ENCODE measurements at places on chromosomes 2 and 18.

DNA sequence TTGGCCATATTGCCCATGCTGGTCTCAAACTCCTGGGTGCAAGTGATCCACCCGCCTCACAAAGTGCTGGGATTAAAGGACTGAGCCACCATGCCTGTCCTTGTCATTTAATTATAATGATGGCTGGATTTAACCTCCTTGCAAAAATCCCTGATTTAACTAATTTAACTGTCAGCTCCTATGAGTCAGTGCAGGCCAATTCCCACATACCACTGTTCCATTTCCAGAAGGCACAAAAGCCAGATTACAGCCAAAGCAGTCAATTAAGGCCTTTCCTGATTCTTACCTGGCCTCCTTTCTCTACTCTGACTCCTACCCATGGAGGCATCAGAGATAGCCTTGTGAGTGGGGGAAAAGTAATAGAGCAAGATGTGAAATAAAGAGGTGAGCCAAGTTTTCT is 12.3 kb upstream of the SLC35F5 start:
- no peak for DNase-seq

DNA sequence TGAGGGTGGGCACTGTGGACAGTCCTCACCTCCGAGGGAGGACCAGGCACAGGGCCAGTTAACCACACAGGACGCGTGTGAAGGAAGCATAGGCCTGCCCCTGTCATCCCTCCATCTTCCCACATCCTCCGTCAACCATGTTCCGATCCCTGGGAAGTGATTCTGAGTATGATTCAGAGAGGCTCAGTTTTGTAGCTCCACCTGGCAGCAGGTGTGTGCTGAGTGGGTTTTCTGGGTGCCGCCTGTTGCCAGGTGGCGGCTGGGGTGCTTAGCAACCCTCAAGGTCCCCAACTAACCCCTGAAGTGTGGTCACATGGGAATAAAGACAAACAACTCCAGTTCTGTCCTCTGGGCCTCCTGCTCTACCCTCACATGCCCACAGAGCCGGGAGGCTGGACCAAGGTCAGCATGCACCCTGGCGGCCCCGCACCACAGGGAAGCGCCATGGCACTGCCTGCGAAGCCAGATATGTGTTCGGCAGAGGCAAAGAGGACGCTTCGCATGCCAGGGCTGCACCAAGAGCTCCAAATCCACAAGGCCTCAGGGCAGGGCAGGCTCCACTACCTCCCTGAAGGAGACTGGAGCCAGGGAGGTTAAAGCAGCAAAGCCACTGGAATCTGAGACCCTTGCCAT is 60.0 kb downstream of the ADCY3 start:
- DNase-seq: no peak

DNA sequence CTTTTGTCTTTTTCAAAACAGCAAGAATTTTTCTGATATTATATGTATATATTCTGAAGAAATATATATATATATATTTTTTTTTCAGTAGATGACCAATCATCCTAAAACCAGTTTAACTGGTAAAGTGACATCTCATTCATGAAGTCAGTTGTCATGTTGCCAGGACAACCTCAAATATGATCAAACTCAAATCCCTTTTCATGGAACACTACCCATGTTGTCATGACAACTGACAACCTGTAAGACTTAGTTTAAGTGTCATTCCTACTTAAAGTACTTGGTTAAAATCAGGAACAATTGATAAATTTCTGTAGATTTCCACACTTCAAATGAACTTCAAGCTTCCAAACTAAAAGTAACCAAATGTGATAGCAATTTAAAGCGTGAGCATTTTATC is 101.8 kb upstream of the ERBB4 start:
- DNase-seq: no peak

DNA sequence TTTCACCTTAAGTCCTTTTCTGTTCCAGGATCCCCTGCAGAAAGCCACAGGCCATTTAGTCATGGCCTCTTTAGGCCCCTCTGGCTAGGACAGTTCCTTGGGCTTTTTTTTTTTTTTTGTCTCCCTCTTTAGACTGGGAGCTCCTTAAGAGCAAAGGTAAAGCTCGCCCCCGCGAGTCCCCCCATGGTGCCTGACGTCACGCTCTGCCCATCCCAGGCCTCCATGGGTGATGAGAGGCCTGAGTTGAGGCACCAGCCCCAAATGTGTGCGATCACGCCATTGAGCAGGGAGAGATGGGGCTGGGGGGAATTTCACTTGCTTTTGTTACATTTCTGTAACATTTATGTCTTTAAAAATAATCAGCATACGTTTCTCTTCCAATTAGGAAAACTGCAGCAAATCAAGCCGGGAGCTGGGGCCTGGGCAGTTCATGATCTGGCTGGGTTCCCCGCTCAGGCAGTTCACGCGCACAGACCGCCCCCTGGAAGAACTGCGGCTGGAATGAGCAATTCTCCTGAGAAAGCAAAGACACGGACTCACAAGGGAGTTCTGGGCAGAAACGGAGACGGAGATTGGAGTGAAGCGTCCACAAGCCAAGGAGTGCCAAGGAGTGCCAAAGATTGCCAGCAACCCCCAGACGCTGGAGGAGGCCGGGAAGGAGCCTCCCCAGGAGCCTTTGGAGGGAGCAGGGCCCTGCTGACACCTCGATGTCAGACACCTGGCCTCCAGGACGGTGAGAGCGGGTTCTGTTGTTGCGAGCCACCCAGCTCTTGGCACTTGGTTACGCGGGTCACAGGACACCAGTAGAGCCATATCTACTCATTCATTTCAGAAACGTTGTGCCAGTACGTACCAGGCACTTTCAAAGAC is 108.4 kb upstream of the ODC1 start:
- DNase-seq: no peak

GRCh38 chr2:50396298-50396631 is 635.7 kb downstream of the NRXN1 start:
- no peak for DNase-seq

GRCh38 chr18:39685303-39685902 is 2119.8 kb upstream of the CELF4 start:
- no peak for DNase-seq

DNA sequence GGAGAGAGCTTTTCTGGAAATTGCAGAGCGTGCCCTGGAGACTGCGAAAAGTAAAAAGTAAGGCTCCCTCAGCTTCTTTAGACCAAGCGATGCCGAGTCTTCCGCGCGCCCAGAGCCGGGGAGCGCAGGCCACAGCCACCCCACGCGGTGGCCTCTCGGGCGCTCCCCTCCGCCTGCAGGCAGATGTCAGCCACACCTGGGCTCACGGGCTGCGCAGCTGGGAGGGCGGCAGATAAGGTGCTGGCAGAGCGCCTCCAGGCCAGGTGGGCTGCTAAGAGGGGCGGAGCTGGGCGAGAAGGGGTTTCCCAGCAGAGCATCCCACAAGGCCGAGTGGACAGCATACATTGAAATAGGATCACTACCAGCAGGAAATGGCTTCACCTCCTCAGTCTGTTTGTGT is 81.7 kb downstream of the ARHGEF4 start:
- no peak for DNase-seq

DNA sequence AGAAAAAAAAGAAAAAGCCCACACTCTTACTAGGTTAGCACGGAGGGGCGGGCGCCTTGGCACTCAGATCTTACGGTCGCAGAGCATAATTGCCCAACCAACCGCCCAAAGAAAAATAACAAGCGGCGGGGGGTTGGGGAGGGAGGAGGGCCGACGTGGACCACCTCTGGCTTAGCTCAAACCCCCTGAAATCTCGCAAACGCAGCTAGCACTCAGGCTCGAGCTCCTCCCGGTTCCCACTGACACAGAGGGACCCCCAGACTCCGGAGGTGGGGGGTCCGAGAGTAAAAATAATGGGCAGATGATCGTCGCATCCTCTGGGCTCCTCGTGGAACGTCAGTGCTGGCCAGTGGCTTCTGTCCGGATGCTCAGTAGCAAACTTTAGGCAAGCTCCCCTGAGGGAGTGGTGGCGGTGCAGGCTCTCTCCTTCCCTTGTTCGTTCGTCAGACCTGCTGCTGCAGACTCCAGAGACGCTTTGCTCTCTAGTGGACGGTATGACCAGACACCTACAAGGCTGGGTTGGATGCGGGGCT is 12.0 kb downstream of the CATIP start:
- DNase-seq: no peak

DNA sequence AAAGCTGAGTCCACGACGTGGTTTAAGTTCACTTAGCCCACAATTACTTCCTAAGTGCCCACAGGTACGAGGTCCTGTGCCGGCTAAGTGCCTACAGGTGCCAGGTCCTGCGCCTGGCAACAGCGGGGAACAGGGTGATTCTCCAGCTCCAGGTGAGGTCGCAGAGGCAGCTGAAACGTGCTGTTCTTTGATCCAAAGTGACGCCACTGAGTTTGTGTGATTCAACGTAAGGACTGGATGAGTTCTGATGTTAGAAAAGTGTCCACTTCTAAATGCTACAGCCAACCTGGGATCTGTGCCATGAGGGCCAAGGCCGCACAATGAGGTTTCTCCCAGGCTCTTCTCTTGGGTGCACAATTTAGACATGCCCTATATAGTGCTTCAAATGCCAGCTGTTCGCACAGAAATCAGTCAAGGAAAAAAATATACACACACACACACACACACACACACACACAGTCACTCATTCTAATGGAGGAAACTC is 57.5 kb downstream of the NDUFA10 start:
- no peak for DNase-seq

- no peak for DNase-seq
These were observed 283.7 kb upstream of the MMADHC start for GRCh38 chr2:149871091-149871885.

DNA sequence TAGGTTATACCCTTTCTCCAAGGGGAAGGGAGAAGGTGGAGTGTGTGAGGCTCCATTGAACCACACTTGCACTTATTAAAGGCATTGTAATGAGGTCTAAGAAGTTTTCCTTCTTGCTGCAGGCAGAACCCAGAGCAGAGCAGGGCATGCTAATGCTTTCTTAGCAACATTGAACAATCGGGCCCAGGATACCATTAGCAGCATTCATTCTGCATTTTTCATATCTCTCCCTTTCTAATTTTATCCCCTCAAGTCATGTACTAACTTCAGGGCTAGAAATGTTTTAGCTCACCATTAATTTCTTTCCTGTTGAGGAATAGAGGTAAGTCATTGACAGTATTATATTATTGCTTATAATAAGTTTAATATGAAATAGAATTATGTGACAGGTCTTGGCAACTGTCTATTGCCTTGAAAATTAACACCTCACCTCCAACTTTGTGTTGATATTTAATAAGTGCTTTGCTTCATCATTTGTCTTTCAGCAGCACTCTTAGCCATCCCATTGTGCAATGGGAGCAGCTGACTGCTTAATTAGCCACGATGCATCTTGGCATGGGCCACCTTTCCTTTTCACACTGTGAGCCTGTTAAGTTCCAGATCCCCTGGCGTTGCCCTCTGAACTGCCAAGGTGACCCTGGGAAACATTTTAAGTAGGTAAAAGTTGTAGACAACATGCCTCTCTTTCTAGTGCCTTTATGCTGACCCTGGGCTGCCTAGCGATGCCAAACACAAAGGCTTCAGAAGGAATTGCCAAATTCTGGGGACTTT is 300.8 kb upstream of the MEX3C start:
- DNase-seq: no peak

GRCh38 chr18:6044319-6044718 is 149.0 kb upstream of the TMEM200C start:
- no peak for DNase-seq

DNA sequence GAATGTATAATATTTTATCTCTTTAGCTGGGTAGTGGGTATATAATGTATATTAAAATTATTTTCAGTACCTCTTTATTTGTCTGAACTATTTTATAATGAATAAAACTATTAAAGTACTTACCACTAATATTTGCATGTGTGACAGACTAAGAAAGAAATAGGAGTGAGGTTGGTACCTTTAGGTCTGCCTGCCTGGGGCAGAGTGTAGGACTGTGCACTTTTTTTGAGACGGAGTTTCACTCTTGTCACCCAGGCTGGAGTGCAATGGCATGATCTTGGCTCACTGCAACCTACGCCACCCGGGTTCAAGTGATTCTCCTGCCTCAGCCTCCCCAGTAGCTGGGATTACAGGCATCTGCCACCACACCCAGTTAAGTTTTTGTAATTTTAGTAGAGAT is 18.8 kb downstream of the NCOA1 start:
- no peak for DNase-seq

- no peak for DNase-seq
These were observed 365.2 kb downstream of the DSEL start for GRCh38 chr18:67151366-67151765.

DNA sequence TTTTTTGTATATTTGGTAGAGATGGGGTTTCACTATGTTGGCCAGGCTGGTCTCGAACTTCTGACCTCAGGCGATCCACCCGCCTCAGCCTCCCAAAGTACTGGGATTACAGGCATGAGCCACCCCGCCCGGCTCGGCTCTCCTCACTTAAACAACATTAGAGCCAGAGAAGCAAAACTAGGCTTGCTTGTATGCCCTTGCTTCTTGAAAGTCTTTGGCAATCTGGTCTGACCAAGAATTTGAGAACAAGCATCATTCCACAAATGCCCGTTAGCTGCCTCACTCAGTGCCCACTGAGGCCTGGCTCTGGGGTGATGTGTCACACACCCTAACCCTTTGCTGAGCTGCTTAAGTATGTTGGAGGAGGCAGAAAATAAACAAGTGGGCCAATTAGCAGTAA is 33.5 kb downstream of the SOWAHC start:
- DNase-seq: no peak

DNA sequence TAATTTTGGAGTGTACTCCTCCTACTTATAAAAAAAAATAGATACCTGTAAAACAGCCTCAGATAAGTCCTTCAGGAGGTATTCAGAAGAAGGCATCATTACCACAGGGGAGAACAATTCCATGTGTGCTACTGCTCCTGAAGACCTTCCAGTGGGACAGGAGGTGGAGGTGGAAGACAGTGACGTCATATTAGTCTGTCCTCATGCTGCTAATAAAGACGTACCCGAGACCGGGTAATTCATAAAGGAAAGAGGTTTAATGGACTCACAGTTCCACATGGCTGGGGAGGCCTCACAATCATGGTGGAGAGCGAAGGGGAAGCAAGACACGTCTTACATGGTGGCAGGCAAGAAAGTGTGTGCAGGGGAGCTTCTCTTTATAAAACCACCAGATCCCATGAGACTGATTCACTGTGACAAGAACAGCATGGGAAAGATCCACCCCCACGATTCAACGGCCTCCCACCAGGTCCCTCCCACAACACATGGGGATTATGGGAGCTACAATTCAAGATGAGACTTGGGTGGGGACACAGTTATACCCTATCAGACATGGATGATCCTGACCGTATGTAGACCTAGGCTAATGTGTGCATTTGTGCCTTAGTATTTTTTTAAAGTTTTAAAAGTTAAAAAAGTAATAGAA is 98.4 kb downstream of the NDUFA10 start:
- no peak for DNase-seq

- no peak for DNase-seq
These were observed 85.4 kb downstream of the NCKAP1 start for GRCh38 chr2:182952741-182953450.

DNA sequence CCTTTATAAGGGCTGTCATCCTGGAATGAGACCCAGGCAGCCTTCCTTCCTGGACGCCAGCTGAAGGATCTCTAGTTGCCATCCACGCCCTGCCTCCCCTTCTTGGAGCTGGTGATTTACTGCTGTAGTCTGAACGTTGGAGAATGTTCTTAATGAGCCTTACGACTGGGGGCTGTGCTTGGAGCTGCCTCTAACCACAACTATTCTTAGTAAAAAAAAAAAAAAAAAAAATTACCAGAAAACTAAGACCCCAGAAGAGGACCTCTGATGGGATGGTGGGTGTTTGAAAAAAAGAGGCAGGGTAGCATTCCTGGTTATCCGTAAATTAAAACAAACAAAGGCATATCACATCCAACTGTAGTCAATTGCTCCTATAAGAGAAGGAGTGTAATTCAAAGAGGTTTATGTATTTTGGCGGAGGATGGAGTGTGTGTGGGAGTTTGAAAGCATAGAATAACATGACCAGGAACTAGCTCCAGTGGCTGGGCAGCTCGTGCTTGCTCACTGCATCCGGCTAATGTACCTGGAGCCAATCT is 105.4 kb downstream of the QPCT start:
- DNase-seq: no peak

GRCh38 chr2:76330865-76331264 is 620.1 kb upstream of the GCFC2 start:
- no peak for DNase-seq

Measured in MM.1S (cell line).